ENCODE measurements at places on chromosomes 6 and 20.

- DNase-seq: no peak
These were observed 241.9 kb upstream of the MOCS1 start for GRCh38 chr6:40176152-40176551.

DNA sequence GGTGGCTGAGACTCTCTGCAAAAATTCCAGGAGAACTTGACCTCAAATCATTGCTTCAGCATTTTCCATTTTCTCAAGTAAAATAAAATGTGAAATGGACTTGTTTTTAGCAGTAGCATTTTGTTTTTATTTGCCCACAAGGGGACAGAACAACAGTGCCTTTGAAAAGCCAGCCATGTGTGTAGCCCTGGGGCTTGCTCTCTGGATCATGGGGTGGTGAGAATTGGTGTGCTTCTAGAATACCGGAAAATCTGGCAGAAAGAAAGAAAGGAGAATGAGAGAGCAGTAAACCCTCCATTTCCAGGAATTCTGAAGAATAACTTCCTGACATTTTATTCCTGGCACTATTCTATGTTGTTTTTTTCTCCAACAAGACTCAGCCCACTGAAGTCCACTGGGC, 254.7 kb upstream of the MOCS1 start:
- DNase-seq: no peak

DNA sequence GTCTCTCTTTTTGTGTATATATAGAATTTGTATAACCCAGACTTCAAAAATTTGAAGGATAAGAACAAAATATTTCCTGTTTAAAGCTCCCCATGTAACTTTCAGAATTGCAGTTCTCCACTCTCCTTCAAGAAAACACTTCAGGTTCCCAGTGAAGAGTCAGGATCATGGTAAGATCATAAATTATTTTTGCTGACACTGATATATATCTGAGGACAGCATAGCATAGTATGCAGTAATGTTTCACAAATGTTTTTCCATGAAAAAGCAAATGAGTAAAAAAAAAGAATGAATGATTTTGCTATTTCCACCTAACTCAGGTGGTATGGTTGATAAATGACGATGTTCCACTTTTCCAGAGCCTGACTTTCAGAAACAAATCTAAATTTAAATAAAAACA, 545.6 kb upstream of the EPHA7 start:
- DNase-seq: no peak

GRCh38 chr6:118959903-118960302, 24.9 kb upstream of the MCM9 start:
- no peak for DNase-seq

- no peak for DNase-seq
These were observed 5.8 kb upstream of the TMEM14A start for GRCh38 chr6:52664991-52665686.

GRCh38 chr20:62970307-62971210, 18.1 kb downstream of the SLC17A9 start:
- no peak for DNase-seq

DNA sequence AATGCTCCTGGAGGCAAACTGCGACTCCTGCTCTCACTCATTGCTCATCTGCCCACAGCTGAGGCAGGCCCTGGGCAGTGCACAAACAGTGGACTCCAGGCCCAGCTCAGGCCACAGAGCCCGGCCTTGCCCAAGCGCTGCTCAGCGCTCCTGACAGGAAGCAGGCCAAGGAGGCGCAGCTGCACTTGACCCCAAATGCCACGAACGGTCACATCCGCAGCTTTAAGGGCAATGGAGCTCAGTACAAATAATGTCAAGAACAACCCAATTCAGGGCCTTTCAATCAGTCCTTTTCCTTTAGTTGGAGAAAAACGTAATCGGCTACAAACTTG, 33.8 kb downstream of the RRBP1 start:
- DNase-seq: no peak

- DNase-seq: peak; percentile 55
These were observed 665 bp downstream of the RRAGD start for GRCh38 chr6:89411145-89412070.

- peak; percentile 75 for DNase-seq
These were observed 15.7 kb downstream of the NRSN2 start for GRCh38 chr20:362271-363254.

DNA sequence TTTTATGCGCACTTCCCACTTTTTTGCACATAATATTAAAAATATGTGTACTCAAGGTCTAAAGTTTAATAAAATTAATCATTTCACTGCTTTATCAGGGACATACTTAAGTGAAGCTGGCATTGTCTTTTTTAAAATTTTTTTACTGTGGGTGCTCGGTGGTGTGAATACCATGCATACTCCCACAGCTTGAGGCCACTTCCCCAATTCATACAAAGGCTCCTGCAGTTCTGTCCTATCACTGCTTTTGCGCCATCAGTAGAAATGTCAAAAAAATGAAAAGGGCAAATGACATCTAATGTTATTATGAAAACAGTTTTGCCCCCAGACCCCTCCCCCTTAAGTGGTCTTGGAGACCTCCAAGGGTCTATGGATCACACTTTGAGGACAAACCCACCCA, 464.1 kb upstream of the ARID1B start:
- no peak for DNase-seq

- no peak for DNase-seq
These were observed 68.9 kb upstream of the PHACTR2 start for GRCh38 chr6:143608906-143609305.

- no peak for DNase-seq
These were observed 210.4 kb upstream of the KCNG1 start for GRCh38 chr20:51233345-51233744.

- DNase-seq: peak; percentile 22
These were observed 165.2 kb downstream of the DLL1 start for GRCh38 chr6:170125456-170126300.

- no peak for DNase-seq
These were observed 110.8 kb upstream of the GPR6 start for GRCh38 chr6:109867009-109867969.

DNA sequence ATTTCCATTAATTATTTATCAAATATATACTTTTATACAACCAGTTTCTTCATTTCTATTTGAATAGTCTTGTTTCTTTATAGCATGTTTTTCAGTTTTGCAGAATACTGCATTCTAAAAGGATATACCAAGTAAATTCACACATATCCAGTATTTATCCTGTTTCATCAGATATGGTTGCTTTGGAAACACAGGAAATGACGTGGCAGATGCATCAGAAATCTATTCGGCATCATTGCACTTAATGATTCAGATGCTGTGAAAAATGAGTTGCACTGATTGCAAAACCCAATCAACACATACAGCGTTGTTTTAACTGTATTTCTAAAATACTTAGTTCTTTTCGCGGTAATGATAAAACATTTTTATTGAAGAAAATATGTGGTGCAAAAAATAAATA, 594.9 kb downstream of the CDH26 start:
- DNase-seq: no peak

DNA sequence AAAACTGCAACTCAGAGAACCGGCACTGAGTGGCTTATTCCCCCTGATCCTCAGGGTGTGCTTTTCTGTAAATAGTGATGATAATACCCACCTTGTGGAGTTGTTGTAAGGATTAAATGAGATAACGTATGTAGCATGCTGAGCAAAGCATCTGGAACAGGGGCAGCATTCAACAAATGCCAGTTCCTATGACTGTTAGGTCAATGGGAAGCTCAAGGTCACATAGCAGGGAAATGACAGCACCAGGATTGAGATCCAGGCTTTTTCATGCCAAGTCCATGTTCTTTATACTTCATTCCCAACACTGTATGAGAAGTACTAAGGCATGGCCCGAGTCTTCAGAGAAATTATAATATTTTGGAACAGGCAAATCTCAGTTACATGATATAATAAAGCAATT, 5.1 kb downstream of the RCAN2 start:
- no peak for DNase-seq

DNA sequence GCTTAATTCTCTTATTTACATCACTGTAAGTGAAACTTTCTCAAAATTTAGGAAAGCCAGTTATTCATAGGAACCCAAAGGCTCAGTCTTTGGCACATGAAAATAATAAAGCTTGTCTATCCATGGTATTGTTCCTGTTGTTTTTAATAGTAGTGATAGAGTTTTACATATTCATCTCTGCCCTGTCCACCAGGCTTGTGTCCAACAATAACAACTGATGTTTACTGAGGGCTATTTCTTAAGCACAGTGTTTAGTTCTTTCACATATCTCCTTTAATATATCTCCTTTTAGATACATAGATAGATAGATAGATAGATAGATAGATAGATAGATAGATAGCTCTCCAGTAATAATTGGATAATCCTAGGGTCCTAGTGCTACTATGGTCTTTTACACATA, 34.2 kb downstream of the FOXQ1 start:
- no peak for DNase-seq

DNA sequence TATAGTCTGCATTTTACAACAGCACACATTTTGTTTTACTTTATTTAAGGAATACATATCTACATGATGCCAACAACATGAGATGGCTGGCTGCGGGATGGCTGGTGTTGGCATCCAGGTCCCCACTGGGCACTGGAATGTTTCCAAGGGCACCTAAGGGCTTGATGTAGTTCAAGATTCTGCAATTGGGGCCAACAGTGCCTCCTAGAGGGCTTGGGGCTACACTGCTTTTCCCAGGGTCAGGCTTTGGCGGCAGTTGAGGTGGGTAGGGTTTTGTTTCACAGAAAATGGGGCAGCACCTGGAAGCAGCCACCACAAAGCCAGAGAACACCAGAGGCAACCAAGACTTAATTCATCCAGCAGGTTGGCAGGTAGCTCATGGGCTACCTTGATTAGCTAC, 202.2 kb upstream of the PRND start:
- DNase-seq: peak; percentile 43

DNA sequence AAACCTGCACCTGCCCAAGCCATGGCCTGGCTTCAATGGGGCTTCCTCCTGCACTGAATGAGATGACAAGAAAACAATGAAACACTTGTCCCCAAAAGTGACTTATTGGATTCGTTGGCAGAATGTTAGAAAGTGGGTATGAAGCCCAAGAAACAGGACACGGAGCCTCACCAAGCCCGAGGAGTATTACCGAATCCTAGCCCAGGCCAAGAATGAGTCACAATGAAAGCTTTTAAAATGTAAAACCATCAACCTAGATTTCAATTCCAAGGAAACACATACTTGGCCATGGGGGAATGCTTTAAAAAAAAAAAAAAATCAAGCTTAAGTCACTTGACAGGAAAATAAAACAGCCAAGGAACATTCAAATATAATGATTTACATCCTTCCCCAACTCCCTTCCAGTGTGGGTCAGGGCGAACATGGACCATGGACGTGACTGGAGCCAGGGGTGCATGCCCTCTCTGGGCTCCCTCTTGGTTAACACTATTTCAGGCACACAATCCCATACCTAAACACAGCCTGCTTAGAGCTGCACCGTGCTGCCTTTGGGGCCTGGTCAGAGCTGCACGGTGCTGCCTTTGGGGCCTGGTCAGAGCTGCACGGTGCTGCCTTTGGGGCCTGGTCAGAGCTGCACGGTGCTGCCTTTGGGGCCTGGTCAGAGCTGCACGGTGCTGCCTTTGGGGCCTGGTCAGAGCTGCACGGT, 3.1 kb upstream of the STX16 start:
- no peak for DNase-seq

DNA sequence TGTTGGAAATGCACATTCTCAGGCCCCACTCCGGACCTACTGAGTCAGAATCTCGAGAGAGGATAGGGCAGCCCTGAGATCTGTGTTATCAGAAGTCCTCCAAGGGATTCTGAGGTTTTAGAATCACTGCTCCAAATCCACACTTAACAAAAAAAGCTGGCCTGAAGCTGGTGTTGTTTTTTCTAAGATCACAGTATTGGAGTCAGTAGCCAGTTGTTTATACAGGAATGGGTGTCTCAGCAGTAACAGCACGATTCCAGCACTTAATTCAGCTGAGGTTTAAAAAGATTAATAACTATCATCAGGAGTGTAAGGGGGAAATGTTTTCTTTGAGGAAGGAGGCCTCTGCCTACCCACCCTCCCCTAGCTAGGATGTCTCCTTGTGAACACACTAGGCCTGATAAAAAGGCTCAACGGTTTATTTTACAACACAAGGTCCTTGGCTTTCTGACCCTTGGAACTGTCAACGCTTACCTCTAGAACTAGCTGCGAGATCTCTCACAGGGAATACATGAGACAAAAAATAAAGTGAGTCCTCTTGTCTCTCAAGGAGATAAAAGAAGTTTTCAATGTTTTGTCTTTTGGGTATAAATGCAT, 505.4 kb downstream of the CD83 start:
- no peak for DNase-seq

DNA sequence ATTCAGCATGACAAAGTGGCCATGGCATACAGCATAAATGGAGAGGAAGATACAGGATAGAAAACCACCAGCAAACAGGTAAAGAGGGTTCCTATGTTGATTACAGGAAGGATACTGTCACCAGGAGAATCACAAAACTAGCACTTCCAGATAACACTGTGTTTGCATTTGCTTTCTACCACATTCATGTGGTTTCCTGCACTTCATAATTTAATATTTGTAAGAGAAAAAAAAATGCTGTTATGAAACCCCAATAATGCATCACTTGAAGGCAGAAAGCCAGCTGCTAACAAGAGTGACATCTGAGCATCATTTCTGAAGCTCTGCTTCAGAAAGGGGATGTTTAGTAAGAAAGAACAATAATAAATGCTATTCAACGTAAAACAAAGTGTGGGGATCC, 106.6 kb downstream of the ATXN1 start:
- DNase-seq: no peak

DNA sequence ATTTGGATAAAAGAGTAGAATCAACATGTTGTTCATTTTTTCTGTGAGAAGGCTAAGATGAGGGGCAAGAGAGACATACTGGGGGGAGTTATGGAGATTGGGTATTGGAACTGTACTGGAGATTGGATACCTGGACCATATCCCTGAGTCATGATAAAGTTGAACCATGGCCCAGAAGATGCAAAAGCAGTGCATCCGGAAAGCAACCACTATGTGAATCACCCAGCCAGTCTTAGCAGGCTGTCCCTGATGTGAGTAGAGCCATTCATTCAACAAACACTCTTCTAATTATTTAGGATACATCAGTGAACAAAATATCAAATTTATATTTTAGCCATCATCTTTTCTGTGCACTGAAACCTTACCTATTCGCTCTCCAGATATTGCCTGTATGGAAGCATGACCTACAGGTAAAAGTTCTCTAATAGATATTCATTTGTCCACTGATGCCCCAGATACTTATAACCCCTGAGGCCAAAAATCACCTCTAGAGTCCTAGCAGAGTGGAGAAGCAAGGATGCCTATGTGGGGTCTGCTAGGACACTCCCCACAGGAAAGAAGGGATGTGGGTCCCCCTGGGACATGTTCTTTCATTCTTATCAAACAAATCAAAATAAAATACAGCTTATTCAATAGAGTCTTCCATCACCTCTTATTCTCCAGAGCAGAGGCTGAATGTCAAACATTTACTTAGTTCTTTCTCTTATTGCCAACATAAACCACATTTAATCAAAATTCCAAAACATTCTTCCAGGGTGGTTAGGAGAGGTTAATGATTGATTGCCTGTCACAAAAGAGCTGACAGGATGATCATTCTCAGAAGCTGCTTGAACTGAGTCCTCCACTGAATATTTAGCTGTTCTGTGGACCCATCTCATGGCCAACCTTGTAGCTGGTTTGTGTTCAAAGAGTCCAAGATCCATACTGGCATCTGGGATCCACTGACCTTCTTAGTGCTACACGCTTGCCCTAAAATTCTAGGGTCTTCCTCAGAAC, 37.0 kb upstream of the PKHD1 start:
- no peak for DNase-seq

- DNase-seq: no peak
These were observed 9.8 kb downstream of the NRSN2 start for GRCh38 chr20:356745-357144.

- DNase-seq: no peak
These were observed 46.2 kb downstream of the BACH2 start for GRCh38 chr6:90250405-90250804.
